Left colon (tissue), 2 donors: ENCODE measurements at places on chromosomes 12 and 14. TPM values are rescaled to one million over a fixed set of nuclear protein-coding genes. Genes with fewer than 3 reads are reported as not detected.

GRCh38 chr12:14961466-14962152 lies at the start of gene ARHGDIB:
Gene ARHGDIB (minus strand): TSS chr12:14961601. CDS start chr12:14950712, 10,889 bp downstream.
- DNase-seq = peak; percentile 48

- no peak for DNase-seq
Measured at GRCh38 chr12:17992002-17992656, 97.9 kb downstream of the RERGL start.

- DNase-seq = no peak
Measured at GRCh38 chr14:73780391-73780790, 66.2 kb upstream of the PNMA1 start.

GRCh38 chr12:118371321-118372282 lies 1.1 kb downstream of the TAOK3 start:
- DNase-seq = no peak

- DNase-seq = no peak
Measured at GRCh38 chr12:120677765-120678473, 9.0 kb upstream of the MLEC start.

DNA sequence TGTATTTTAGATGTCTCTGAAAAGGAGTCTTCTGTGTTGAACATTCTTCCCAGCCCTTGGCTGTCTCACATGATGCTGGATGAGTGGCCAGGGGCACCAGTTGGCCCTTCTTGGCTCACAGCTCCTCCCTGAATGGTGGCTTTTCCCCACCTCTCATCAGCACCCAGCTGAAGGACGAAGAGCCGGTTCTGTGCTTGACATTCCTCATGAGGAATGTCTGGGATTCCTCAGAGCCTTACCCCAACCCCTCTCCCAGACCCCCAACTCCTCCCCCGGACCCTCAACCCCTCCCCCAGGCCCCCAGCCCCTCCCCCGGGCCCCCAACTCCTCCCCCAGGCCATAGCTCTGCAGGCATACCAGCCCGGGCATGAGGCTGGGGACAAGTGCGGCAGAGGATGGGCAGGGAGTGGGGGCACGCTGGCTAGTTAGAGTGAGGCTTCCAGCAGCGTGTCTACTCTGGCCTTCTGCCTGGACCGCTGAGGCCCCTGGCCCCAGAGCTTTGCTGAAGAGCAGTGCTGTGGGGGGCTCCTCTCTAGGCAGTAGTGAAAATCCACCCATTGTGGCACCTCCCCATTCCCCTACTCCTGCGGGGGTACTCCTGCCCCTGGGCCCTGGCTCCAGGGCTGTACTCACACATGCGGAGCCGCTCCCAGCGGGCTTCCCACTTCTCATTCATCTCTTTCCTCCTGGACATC lies 64.3 kb downstream of the PLEKHG3 start:
- DNase-seq = no peak

Gene CHGA
- 343 TPM for total RNA-seq

Gene KCNMB4
- total RNA-seq = 1.5 TPM

Gene CRACR2A
- 68.5 TPM for total RNA-seq

DNA sequence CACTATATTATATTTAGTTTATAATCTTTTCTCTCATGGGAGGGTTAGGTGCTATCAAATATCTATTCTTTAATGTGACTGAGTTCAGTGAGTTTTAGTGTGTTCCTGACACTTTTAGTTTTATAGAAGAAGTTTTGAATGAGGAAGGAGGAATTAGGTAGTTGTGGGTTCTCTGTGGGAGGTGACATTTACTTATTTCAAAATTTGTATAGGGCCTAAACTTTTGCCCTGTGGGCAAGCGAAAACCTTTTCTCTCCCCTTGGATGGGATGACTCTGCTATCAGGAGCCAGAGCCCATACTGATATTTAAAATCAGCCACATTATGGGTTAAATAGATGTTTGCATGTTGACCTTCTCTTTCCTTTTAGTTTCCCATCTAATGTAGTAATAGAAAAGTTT lies 43.6 kb downstream of the SPATS2 start:
- DNase-seq = no peak

Gene PSMC6
- total RNA-seq = 61.6 TPM

Gene CDK17
- 20.6 TPM for total RNA-seq

Gene CAND1
- total RNA-seq = 111 TPM

GRCh38 chr12:1842905-1843640 lies 22.7 kb downstream of the LRTM2 start:
- peak; percentile 14 for DNase-seq

Gene FAM177A1
- total RNA-seq = 199 TPM

DNA sequence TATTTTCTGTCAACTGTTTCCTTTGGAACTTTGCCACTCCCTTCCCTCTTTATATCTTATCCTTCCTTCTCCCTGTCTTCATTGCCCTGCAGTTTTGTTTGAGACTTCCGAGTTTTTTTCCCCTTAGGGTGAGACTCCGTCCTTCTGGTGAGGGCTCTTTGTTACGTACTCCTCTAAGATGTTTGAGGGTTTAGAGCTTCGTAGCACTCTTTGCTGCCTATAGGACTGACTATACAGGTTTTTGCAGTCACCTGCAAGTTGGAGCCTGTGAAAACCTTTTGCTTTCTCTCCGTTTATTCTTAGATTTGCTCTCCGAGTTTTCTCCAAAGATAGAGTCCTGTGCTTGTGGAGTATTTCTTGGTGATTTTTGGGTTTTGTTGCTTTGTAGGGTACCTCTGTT lies 41.7 kb upstream of the MYRFL start:
- DNase-seq = no peak

- DNase-seq = no peak
Measured at GRCh38 chr12:61998791-61999190, 261.4 kb upstream of the USP15 start.

GRCh38 chr12:127987199-127987901 lies 279.6 kb upstream of the TMEM132C start:
- peak; percentile 30 for DNase-seq

Gene SRSF9
- total RNA-seq = 143 TPM

DNA sequence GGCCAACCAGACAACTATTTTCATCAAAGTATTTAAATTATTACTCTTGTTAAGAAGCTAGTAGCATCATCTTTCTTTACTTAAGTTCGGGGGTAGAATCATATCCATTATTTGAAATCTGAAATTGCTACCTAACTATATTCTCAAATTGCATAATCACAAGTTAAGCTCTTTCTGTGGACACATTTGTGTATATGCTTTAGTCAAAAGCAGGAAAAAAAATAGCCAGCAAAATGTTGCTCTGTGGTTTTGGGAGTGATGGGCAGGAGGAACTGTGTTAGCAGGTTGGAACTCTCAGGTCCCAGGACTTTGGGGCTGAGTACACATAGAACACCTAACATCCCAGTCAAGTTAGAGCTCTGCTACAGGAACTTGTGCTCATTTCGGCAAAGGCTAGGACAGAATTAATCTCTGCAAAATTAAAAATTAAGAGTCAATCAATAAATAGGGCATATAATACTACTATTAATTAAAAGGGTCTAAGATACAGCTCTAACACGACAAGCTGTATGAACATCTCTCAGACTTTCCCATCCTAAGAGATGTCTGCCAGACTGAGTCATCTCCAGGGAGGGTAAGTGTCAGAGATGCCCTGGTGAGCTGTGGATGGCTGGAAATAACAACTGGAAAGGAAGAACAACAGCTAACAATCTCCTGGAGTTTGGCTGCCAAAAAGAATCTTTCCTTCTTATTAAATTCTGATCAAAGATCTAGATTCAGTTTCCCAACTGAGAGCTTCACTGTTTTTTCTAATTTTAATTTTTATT lies 203.5 kb upstream of the GZMB start:
- no peak for DNase-seq

GRCh38 chr12:15632708-15633107 lies 156.5 kb downstream of the EPS8 start:
- no peak for DNase-seq

Gene AHNAK2
- total RNA-seq = 3.2 TPM

DNA sequence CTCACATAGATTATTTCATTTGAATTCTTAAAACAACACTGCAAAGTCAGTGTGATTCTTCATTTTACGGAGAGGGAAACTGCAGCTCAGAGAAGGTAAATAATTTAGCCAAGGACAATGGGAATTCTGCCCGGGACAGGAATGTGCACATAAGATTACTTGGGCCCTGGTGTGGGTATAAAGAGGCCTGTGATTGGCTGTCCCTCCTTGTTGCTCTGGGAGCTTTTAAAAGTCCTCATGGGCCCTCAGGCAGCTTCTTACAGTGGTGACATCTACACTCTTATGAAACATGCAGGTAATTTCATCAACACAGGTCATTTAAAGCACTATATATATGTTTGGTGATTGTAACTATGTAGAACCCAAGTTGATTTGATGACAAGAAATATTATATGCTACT lies 100.3 kb downstream of the ESR2 start:
- DNase-seq = no peak

DNA sequence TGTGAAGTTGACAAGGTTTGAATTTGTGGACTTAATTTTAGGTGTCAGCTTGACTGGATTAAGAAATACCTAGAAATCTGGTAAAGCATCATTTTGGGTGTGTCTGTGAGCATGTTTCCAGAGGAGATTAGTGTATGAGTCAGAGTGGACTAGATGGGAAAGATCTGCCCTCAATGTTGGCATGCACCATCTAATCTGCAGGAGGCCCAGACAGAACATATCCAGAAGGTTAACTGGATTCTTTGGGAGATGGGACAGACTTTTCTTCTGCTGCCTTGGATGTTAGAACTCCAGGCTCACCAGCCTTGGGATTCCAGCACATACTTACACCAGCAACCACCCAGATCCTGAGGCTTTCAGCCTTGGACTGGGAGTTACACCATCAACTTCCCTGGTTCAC lies 14.1 kb downstream of the SGPP1 start:
- DNase-seq = no peak

- DNase-seq = no peak
Measured at GRCh38 chr14:44271637-44272036, 235.4 kb downstream of the FSCB start.

DNA sequence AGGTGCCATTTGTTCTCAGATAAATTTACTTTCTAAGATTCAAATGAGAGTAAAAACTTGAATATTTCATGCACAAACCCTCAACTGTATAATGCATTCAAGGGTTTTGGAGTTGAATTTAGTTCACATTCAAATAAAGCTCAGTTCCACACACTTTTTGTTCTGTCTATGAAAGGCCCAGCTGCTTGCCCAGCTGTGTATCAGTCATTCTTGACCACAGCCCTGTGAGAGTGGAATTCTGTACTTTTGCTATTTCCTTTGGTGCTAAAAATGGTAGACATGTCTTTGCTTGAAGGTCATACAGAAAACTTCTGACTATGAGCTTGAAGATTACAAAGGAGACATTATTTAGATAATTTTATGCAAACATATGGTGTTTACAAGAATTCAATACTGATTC lies 110.4 kb downstream of the KCNC2 start:
- DNase-seq = no peak

DNA sequence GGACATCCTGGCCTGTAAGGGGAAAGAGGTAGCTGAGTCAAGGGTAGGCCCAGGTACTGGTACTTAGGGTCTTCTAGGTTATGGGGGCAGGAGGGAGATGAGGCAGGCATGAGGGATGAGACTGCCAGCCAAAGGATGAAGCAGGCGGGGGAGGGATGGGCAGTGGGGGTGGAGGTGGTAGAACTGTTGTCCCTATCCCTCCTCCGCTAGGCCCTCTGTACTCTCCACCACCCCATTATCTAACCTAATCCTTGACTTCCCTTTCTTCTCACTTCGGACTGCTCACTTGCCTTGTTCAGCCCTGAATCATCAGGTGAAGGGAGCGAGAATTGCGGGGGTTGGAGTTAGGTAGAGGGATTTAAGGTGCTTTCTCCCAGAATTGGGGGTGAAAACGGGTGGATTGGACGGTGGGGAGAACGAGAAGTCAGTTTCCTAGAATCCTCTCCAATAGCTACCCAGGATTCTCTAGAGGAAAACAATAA lies 562 bp downstream of the PAN2 start:
- no peak for DNase-seq

GRCh38 chr12:45208604-45209487 lies 7.0 kb upstream of the ANO6 start:
- DNase-seq = no peak

- DNase-seq = no peak
Measured at GRCh38 chr14:82785756-82786482, 1252.3 kb upstream of the SEL1L start.

- DNase-seq = no peak
Measured at GRCh38 chr12:58415716-58416115, 474.3 kb downstream of the ATP23 start.

GRCh38 chr14:92455231-92455630 lies 58.4 kb upstream of the RIN3 start:
- DNase-seq = no peak

DNA sequence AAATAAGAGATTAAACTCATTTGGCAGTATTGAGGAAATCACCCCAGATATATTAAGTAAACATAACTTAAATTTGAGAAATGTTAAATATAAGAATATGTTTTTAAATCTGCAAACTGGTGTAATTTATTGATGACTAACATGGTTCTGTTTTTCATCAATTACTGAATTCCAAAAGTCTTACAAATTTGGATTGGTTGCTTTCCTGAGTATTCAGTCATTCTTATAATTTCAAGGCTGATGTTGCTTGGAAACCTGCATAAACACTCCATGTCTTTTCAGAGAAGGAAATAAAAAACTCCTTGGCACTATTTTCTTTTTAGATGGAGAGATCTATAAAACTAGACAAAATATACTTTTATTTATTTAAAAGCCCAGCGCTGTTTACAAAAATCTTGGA lies 71.7 kb downstream of the NOVA1 start:
- DNase-seq = no peak

- DNase-seq = no peak
Measured at GRCh38 chr14:32764131-32764530, 174.5 kb upstream of the NPAS3 start.

- no peak for DNase-seq
Measured at GRCh38 chr12:10368206-10369171, 21.4 kb downstream of the KLRK1 start.

Gene EPYC
- not detected for total RNA-seq

GRCh38 chr12:47085815-47086252 lies 6.1 kb upstream of the AMIGO2 start:
- DNase-seq = no peak

DNA sequence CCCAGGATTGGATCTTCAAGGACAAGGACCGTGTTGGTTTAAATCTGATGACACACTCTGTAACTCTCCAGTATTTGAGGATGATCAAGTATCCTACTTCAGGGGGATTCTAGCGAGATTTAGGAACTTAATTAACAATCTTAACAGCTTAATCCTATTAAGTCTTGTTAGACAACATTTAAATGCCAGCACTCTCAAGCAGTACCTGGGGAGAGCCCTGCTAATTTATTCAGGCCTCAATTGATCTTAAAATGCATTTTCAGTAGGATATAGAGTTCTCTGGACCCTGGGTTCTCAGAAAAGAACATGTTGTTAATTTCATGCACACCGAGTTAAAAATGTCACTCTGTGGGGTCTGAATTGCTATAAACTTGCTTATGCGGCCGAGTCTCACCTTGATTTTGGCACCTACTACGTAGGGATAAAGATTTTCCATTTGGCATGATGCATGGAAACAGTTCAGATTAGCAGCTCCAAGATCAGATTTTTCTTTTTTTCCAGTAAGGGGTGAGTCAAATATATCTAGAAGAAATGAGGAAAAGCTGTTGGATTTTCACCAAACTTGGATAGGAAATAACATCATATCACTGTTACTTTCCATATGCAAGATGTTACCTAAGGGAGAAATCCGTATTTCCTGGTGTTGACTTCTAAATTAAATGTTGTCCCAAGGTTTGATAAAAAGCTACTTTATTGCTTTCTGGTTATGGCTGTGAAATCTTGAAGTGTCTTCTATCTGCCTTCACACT lies 76.1 kb downstream of the SLC24A4 start:
- no peak for DNase-seq

Gene NUAK1
- 4.2 TPM for total RNA-seq
